ENCODE measurements at places on chromosomes 16 and 17. TPM values are rescaled to one million over a fixed set of nuclear protein-coding genes. Genes with fewer than 3 reads are reported as not detected.

MIS12 gene
- 33.9 TPM for polyA plus RNA-seq

GRCh38 chr17:57752031-57752905 is 7.2 kb upstream of the CCDC182 start:
- DNase-seq: no peak

DNA sequence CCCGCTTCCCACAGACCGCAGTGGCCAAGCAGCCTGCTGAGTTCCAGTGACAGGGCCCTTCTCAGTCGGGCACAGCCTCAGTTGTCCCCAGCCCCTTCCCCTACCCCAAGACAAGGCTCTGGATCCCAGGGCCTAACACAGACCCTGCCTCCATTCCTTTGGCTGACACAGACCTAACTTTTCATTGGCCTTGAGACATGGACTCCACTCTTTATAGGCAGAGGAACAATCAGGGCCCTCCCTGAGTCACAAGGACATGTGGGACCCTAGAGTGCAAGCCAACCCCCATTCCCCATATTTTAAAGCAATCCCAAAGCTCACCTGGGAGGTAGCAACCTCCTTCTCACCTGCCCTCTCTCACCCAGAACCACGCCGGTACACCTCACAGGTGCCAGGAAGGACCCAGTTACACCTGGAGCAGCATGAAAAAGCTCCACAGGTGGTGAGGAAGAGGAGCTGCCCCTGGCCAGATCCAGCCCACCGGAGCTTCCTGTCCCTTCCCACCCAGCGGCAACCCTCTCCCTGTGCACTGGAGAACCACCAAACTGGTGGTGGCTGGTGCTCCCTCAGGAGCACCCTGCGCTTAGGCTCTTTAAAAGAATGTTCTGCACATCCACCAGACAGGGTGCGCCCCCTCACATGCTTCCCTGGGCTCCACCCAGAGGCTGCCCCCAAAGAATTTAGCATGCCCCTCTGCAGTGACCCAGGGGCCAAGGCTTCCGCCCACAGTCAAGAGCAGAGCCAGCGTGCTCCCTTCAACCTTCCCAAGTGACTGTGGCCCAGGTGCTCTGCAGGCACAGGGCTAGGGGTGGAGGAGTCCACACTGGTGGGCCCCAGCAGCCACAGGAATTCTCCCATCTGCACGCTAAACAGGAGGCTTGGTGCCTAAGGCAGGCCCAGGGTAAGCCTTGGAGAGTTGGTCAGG is 3.4 kb downstream of the MNT start:
- no peak for DNase-seq

CA7 gene
- polyA plus RNA-seq: 0.34 TPM

SLC35G6 gene
- polyA plus RNA-seq: 0.46 TPM

Measured in left renal cortex interstitium (tissue), 4 donors.